DND-41 (cell line): ENCODE measurements at places on chromosomes 3 and 15.

GRCh38 chr3:81550415-81550814, 211.0 kb downstream of the GBE1 start:
- no peak for DNase-seq

DNA sequence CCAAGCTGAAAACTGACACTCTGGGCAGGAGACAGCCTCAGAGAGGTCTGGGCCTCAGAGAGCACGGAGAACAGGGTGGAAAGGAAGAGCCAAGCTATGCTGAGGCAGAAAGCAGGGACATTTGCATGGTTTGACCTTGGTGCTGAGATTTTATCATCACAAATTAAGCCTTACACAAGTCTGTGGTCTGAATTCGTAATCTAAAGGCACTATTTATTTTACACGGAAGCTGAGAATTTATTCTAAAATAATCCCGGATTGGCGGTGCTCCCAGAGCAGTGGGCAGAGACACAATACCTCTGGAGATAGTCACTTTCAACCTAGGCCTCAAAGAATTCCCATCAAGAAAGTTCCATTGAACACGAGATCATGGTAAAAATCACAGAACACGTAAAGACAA, 47.5 kb downstream of the CFAP92 start:
- DNase-seq = no peak

DNA sequence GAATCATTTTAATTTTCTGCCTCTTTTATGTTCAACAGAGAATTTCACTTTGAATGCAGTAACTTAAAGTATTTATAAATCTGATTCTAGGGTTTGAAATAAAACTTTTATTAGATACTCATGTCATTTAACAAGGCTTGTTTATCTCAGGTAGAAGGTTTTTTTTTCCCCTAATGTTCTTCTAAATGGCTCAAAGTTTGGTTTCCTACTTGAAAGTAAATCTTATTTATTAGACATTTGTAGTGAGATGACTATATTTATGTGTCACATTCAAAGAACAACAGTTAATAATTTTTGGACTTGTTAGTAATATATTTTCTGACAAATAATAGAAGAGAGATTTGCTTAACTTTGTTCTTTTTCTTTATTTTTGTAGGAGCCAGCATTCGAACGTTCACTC, 63.9 kb downstream of the NEO1 start:
- DNase-seq = no peak

- peak; percentile 49 for DNase-seq
Measured at GRCh38 chr3:143122089-143122430, 2.5 kb downstream of the CHST2 start.

DNA sequence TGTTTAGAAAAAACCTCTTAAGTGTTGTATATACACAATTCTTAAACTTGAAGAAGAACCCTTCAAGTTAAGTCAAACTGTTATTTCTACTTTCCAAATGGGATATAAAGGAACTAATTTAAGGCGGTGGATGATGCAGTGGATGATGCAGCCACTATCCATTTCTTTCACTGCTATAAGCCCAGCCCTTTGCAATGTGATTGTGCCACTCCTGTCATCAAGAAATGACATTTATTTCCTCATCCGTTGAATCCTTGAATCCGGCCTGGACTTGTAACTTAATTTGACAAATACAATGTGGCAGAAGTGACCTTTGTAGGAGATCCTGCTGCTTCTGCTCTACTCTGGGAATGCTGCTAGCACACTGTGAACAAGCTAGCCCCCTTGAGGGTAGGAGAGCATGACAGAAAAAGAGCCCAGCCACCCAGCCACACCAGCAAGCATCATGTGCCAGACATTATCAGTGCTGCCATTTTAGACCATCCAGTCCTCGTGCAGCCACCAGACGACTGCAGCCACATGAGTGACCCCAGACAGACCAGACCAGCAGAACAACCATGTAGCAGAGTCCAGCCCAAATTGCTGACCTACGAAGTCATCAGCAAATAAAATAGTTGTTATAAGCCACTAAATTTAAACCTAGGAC, 47.4 kb downstream of the UACA start:
- DNase-seq = no peak
